Bladder microvascular endothelial cell (primary cell): ENCODE measurements at places on chromosomes 13 and 19. TPM values are rescaled to one million over a fixed set of nuclear protein-coding genes. Genes with fewer than 3 reads are reported as not detected.

The SIGLEC8 gene
- total RNA-seq, result not detected in 2 replicates

The DMKN gene
- total RNA-seq, result 0.13 TPM in 1 of 2 replicates, not detected in the other

The GZMM gene
- total RNA-seq, result not detected in 2 replicates

The NLRP5 gene
- total RNA-seq, result not detected in 2 replicates

The CBY2 gene
- total RNA-seq, result not detected in 2 replicates

The REEP6 gene
- total RNA-seq, result 0.38 and 1.5 TPM in 2 replicates

The FFAR1 gene
- total RNA-seq, result not detected in 2 replicates

The PCDH17 gene
- 1.3 and 5.8 TPM in 2 replicates for total RNA-seq

The PDCD2L gene
- 8.6 and 15.1 TPM in 2 replicates for total RNA-seq

The UBE2L5 gene
- not detected in 2 replicates for total RNA-seq

The RYR1 gene
- total RNA-seq, result not detected in 2 replicates

The MIA gene
- total RNA-seq, result 1.1 TPM in 1 of 2 replicates, not detected in the other

The PVR gene
- 50.2 and 262 TPM in 2 replicates for total RNA-seq

The PEPD gene
- total RNA-seq, result 53.1 and 73.0 TPM in 2 replicates

The IGFL4 gene
- total RNA-seq, result not detected in 2 replicates

The JSRP1 gene
- not detected in 2 replicates for total RNA-seq

The SLC25A41 gene
- total RNA-seq, result 0.06 TPM in 1 of 2 replicates, not detected in the other

The TSSK6 gene
- 1.0 and 1.3 TPM in 2 replicates for total RNA-seq

The ONECUT3 gene
- total RNA-seq, result not detected in 2 replicates

The KANK2 gene
- total RNA-seq, result 28.7 and 125 TPM in 2 replicates

The CEACAM3 gene
- total RNA-seq, result not detected in 2 replicates

The SLC15A1 gene
- total RNA-seq, result not detected in 2 replicates

The CASP14 gene
- total RNA-seq, result not detected in 2 replicates

The RNF113B gene
- not detected in 2 replicates for total RNA-seq

The KLF16 gene
- total RNA-seq, result 3.7 and 5.8 TPM in 2 replicates

The CGB3 gene
- total RNA-seq, result not detected in 2 replicates

The RFXAP gene
- 1.1 and 2.6 TPM in 2 replicates for total RNA-seq

The CKM gene
- 0.16 TPM in 1 of 2 replicates, not detected in the other for total RNA-seq

The NOSIP gene
- 126 and 136 TPM in 2 replicates for total RNA-seq

The LIN7B gene
- total RNA-seq, result 1.4 and 1.5 TPM in 2 replicates

The UHRF1 gene
- 43.7 and 54.9 TPM in 2 replicates for total RNA-seq

The ASPDH gene
- 0.19 TPM in 1 of 2 replicates, not detected in the other for total RNA-seq

The SYT5 gene
- total RNA-seq, result not detected in 2 replicates

The EFNA2 gene
- 0.19 TPM in 1 of 2 replicates, not detected in the other for total RNA-seq

The DCT gene
- total RNA-seq, result not detected in 2 replicates

The RPL18A gene
- 882 and 1,185 TPM in 2 replicates for total RNA-seq

The SHANK1 gene
- total RNA-seq, result under 0.01 and 0.19 TPM in 2 replicates

The FGF21 gene
- total RNA-seq, result not detected in 2 replicates

The S1PR4 gene
- total RNA-seq, result 0.06 and 3.6 TPM in 2 replicates

The CEACAM1 gene
- 1.1 and 41.8 TPM in 2 replicates for total RNA-seq

The IFI30 gene
- 4.4 and 5.7 TPM in 2 replicates for total RNA-seq

The ZNF418 gene
- total RNA-seq, result 1.9 and 6.7 TPM in 2 replicates
